Activated naive CD8-positive, alpha-beta T cell treated with anti-CD3 and anti-CD28 coated beads for 36 hours (primary cell): ENCODE measurements at places on chromosomes 5 and 9. TPM values are rescaled to one million over a fixed set of nuclear protein-coding genes. Genes with fewer than 3 reads are reported as not detected.

- H3K36me3 ChIP-seq: peaks cover 6% of the 10 kb centered on the region
- DNase-seq: no peak
- H3K4me3 ChIP-seq: no peak overlapping the region
- H3K27me3 ChIP-seq: no peaks in the 10 kb centered on the region
- no peak overlapping the region for H3K27ac ChIP-seq
- peaks cover 6% of the 10 kb centered on the region for H3K4me1 ChIP-seq
Observed at GRCh38 chr5:61381968-61382367, 49.9 kb downstream of the ZSWIM6 start.

DNA sequence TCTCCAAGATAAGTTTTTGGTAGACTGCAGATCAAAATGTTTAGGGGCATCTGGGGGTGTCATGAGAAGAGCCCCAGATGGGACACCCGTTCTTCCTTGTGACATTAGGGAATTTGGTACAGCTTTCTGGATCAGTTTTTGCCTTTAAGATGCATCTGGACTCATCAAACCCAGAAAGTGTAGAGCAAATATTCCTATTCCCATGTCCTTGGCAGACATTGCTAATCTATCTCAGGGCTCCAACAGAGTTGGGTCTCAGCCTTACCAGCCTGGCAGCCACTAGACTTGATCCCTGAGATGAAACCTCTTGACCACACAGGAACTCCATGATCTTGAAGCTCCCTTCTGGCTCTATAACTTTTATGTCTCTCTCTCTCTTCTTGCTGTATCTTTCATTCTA lies 35.6 kb downstream of the ERGIC1 start:
- H3K27ac ChIP-seq: no peak overlapping the region
- H3K4me1 ChIP-seq: peaks cover 19% of the 10 kb centered on the region
- no peak for DNase-seq
- no peaks in the 10 kb centered on the region for H3K36me3 ChIP-seq

The IL3 gene
- 0.49 TPM for total RNA-seq

- H3K36me3 ChIP-seq: peaks cover 17% of the 10 kb centered on the region
- peak within 1 kb of the TSS; percentile 94 for H3K27ac ChIP-seq
- no peaks in the 10 kb centered on the region for H3K27me3 ChIP-seq
- peak; percentile 79 for DNase-seq
- peaks cover 53% of the 10 kb centered on the region for H3K4me1 ChIP-seq
Observed at GRCh38 chr5:139389701-139390638, at the start of gene MZB1. MZB1 (minus strand) TSS chr5:139389913; CDS start chr5:139389856, 57 bp downstream.

DNA sequence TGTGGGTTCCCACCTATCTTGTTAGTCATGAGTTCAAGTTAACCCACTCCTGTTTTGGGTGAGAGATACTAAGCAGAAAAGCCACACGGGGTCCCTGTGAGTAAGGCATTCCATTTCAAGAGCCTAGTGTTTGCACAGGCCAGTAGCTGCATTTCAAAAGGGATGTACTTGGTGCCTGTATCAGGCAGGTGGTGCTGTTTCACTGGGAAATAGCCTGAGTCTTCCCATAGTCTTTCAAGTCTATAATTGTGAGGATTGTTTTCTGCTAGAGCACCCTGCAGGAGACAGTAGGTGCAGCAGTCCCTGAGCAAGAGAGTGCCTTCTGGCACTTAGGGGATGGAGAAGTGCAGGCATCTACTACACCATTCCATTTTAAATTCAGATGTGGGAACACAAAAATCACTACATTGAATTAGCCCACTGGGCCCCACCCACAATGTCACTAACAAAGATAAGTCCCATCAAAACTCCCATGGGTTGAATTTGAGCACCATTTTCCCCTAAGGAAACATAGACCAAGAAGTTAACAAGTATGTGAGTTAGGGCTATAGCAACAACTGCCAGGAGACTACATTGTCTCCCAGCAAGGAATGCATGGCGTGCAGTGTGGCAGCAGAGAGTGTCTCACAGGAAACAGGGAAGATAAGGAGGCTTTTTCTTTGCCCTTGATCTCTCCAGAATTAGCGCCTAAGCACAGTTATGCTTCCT lies 263.2 kb downstream of the COX7C start:
- H3K27ac ChIP-seq: no peak overlapping the region
- DNase-seq: peak; percentile 39
- H3K27me3 ChIP-seq: peaks cover 6% of the 10 kb centered on the region
- no peaks in the 10 kb centered on the region for H3K36me3 ChIP-seq
- no peaks in the 10 kb centered on the region for H3K4me1 ChIP-seq

The SPINK6 gene
- total RNA-seq: not detected

The AQP3 gene
- 2.9 TPM for total RNA-seq

GRCh38 chr5:172322028-172322965 lies 38.7 kb upstream of the UBTD2 start:
- H3K4me3 ChIP-seq: no peak overlapping the region
- peaks cover 1% of the 10 kb centered on the region for H3K4me1 ChIP-seq
- no peak for DNase-seq
- no peaks in the 10 kb centered on the region for H3K27me3 ChIP-seq
- no peak overlapping the region for H3K27ac ChIP-seq

- no peak overlapping the region for H3K27ac ChIP-seq
- DNase-seq: no peak
- no peaks in the 10 kb centered on the region for H3K4me1 ChIP-seq
- H3K36me3 ChIP-seq: no peaks in the 10 kb centered on the region
- H3K27me3 ChIP-seq: no peaks in the 10 kb centered on the region
Observed at GRCh38 chr5:178538741-178539229, 51.4 kb downstream of the COL23A1 start.
